ENCODE measurements at places on chromosomes 16 and 17. TPM values are rescaled to one million over a fixed set of nuclear protein-coding genes. Genes with fewer than 3 reads are reported as not detected.

Gene TBX2
- total RNA-seq, result 18.7 TPM

Gene INPP5K
- total RNA-seq, result 19.4 TPM

Gene CPHXL2
- total RNA-seq, result not detected

Gene CLEC19A
- not detected for total RNA-seq

Gene TPSAB1
- not detected for total RNA-seq

Gene NOXO1
- total RNA-seq, result 0.63 TPM

Gene PRSS33
- 0.39 TPM for total RNA-seq

Gene DDX52
- 58.0 TPM for total RNA-seq

Gene HIC1
- total RNA-seq, result 0.37 TPM

Gene YBX2
- total RNA-seq, result 0.96 TPM

Gene PHF12
- 64.7 TPM for total RNA-seq

Gene KRT12
- not detected for total RNA-seq

Gene P2RX5
- total RNA-seq, result 1.6 TPM

Gene RND2
- 17.8 TPM for total RNA-seq

Gene ITGB4
- 1.4 TPM for total RNA-seq

Gene SLC6A2
- total RNA-seq, result not detected

GRCh38 chr16:13992976-13993375 lies 73.0 kb downstream of the ERCC4 start:
- no peak for DNase-seq

DNA sequence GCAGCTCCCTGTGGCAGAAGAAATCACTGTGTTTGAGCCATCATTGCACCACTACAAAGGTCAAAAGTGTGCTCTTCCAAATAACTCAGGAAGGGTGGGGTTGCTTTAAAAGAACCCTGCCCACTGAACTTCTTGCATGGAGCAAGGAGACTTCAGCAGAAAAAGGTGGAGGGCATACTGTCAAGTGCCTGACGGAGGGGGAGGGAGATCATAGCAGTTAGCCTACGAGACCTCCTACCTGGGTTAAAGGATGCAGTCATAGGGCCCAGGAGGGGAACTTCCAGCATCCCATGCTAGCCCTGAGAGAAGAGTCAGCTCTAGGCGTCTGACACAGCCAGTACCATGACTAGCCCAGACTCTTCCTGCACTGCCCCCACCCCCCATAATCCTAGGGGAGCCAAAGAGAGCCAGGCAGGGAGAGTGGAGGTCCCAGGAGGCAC lies 45.3 kb upstream of the MSI2 start:
- DNase-seq, result no peak

DNA sequence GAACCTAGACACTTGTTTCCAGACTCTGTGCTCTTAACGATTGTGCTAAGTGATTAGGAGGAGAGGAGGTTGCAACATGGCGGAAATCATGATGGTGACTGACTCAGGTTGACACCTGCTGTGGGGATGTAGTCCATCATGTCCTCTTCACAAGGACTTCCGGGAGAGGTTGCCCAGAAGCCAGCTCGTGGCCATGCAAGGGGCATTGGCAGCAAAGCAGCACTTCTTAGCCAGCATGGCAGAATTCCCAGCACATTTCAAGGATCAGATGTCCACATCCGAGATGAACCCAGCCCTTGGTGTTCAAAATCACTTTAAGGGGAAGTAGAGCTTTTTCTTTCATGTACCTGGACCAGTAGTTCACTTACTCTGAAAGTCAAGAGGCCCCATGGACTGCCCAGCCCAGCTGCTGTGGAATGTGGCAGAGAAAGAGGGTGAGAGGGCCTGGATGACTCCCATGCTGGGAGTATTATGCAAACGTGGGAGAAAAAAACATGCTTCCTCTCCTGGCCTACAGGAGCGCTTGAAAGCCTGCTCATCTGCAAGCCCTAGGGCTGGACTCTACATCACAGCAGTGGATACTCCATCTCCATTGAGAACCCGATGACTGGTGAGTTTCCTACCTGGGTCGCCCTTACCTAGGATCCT lies 65.5 kb downstream of the IRX6 start:
- no peak for DNase-seq

GRCh38 chr16:85394456-85395206 lies 218.5 kb upstream of the GSE1 start:
- no peak for DNase-seq

DNA sequence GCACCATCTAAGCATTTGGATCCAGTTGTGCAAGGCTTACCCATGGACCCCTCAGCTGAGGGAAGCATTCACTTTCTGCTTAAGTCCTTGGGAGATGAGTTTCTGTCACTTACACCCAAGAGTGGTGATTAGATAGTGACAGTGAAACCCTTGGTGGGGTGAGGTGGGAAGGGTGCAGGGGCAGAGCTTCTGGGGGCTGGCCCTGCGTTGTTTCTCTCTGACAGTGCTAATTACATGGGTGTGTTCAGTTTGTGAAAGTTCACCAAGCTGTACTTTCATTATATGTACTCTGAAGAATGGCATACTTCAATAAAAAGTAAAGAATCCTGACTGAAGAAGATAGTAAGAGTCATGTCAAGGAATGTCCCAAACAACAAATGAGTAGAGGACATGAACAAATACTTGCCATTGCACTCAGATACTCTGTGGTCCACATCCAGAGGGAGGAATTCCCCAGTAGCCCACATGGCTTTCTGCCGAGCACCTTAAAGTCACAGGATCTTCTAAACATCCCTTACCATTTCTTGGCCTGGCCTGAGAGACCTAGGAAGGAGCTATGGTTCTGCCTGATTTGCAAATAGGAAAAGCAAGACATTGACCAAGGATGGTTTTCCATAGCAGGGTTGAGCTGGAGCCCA lies 8.4 kb downstream of the CHST6 start:
- DNase-seq, result no peak

GRCh38 chr17:57756951-57757350 lies 11.9 kb upstream of the CCDC182 start:
- no peak for DNase-seq

- DNase-seq, result no peak
Measured at GRCh38 chr17:2357237-2357636, 19.9 kb downstream of the SGSM2 start.

- DNase-seq, result no peak
Measured at GRCh38 chr17:17420561-17421269, 56.1 kb upstream of the MED9 start.

DNA sequence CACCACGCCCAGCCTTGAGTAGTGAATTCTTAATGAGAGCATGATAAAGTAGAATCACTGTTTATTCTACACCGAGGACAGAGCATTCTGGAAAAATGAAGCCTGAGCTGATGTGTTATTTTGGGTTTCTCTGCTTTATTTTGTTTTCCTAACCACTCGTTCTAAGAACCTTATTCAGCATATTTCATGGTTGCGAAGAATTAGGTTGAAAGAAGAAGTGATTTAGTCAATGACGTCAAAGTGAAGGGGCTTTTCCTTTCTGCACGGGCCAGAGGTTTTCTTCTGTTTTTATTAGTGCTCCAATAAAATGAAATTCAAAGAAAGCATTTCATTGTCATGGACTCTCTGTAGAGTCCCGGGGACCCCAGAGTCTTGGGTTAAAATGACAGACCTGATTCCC lies 178.5 kb downstream of the MAF start:
- no peak for DNase-seq

DNA sequence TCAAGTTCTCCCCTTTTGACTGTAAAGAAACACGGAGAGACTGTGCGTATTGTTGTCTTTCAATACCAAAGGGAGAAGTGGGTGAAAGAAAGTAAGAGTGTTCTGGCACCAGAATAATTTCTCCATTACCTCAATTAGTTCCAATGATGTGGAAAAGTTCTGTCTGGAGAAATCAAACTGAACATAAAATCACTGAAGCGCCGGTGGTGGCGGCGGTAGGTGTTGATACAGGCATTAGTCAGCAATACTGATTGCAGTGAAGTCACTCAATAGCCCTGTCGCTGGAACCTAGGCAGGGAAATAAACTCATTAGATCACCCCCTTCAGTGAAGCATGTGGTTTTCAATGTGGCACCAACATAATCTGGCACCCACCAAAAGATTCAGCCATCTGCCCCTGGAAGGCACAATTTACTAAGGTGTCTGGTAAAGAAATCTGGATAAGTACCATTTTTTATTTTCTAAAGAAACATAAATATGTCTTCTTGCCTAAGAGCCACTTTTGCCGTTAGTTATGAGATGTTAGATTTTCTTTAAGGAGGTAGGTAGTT lies 274.2 kb upstream of the SOX9 start:
- no peak for DNase-seq

GRCh38 chr17:75241996-75242460 lies 19.4 kb downstream of the GGA3 start:
- DNase-seq, result no peak

DNA sequence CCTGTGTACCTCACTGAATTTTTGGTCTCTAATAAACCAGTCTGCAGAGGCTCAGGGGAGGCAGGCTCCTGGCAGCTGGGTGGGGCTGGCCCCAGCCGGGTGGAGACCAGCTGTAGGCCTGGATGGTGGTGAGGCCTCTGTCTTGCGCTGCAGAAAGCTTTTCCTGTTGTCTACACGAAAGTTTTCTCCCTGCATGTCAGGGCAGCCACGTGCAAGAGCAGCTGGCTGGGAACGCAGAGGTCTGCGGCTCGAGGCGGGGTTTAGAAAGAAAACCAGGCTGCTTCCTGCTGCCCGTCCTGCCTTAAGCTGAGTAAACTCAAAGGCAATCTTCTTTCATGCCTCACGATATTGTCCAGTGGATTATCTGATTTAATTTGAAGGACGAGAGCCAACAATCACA lies 2.4 kb downstream of the SERPINF1 start:
- no peak for DNase-seq

DNA sequence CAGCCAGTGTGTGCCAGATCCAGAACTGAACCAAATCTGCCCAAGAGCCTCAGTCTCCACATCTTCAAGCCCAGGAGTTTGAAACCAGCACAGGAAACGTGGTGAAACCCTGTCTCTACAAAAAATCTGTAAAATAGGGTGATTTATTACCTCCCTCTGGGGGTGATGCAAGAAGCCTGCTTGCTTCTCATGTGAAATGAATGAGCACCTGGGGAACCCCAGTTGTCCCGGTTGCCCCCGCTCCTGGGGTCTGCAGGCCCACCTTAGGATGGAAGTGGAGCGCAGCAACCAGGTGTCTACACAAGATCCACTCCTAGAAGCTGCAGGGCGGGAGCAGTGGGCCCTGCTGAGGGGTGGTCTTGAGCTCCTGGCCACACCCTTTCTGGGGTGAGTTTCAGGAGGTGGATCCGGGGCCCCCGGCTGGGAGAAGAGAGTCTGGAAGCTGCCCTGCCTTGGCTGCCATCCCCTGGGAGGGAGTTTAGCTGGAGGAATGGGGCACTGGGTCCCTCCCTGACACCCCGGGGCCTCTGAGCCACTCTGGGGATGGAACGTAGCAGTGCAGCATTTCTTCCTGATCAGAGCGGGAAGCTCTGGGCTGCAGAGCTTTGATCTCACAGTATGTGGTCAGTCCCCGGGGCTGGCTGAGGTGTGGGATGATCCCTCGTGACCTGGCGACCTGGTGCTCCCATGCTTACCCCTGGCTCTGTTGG lies 117.8 kb downstream of the RAB11FIP4 start:
- no peak for DNase-seq

DNA sequence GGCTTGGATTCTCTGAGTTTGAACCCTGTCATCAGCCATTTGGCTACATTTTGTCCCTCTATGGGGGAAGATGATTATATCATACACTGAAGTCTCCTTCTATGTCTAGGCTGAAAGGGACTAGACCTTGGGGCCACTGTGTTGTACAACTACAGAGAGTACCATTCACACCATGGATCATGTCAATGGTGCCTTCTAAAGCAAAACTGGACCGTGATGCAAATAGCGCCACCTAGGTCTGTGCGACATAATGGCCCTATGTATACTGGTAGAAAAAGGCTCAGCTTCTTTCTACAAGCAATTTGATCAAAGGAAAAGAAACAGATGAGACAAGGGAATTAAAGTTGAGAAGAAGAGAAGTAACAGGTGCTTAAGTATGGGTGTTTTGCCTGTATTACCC lies 100.7 kb downstream of the LYRM1 start:
- no peak for DNase-seq

GRCh38 chr16:88072571-88073001 lies 121.4 kb downstream of the BANP start:
- no peak for DNase-seq

DNA sequence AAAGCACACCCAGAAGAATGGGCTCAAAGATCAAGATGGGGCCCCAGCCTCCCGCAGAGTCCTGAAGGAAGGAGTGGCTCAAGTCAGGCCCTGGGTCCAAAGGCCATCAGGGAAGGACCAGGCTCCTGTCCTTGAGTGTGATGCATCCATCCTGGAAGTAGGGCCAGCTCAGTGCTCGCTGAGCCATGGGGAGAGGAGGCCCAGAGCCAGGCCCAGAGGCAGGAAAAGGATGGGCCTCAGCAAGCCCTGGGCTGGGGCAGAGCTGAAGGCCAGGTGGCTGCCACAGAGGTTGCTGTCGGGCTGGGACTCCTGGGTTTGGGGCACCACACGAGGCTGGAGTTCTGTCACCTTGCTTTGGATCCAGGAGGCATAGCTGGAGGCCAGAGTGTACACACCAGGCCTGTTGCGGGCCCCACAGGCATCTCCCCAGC lies 3.7 kb downstream of the PRSS8 start:
- no peak for DNase-seq

- no peak for DNase-seq
Measured at GRCh38 chr16:65884018-65884417, 482.5 kb upstream of the CDH5 start.

- DNase-seq, result no peak
Measured at GRCh38 chr16:12548270-12548983, 255.3 kb downstream of the CPPED1 start.

DNA sequence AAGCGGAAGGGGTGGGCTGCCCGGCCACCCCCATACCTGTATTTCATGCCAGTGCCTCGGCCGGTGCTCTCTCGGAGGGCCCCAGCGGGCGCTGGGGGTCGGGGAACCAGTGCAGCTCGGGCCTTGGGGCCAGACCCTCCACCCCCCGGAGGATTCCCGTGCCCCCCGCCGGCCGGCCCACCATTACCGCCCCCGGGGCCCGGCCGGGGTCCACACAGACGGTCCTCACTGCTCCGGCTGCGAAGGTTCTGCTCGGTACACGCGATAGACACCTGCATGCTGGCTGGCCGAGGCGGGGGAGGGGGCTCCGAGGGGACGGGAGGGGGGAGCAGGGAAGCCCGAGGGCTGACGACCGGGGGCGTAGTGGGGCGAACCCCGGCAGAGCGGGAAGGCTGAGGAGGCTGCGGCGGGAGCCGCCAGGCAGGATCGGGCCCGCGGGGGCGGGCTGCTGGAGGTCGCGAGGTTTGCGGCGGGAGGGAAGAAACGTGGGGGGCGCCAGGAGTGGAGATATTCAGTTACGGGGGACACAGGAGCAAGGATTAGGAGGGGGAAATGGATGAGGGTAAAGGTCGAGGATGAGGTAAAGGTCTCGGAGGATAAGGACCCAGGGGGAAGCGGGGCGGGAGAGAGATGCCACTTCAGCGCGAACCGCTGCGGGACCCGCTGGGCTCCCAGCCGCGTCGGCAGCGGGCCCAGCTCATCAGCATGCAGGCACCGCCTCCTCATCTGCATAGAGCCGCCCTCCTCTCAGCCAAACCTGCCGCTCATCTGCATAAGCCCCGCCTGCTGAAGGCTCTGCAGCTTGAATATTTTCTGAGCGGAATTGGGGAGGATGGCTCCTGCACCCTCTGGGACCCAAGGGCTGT lies at the start of gene KCNAB3:
TSS of gene KCNAB3 (minus strand) at position 699 of the 866 bp plus-strand sequence. CDS start at position 278, 421 bp downstream.
- peak; percentile 64 for DNase-seq

- DNase-seq, result no peak
Measured at GRCh38 chr17:64418506-64419339, 28.1 kb upstream of the PECAM1 start.

GRCh38 chr17:67196422-67196821 lies 48.6 kb downstream of the HELZ start:
- DNase-seq, result no peak

- DNase-seq, result no peak
Measured at GRCh38 chr17:43457362-43457692, 26.4 kb upstream of the DHX8 start.

- DNase-seq, result no peak
Measured at GRCh38 chr17:8137645-8138373, 13.9 kb upstream of the HES7 start.

- DNase-seq, result no peak
Measured at GRCh38 chr16:1510941-1511351, 17.8 kb downstream of the TELO2 start.
